Activated T-cell treated with anti-CD3 and anti-CD28 coated beads, Interleukin-2, amount 50 U/mL, for 24 hours (primary cell): ENCODE measurements at places on chromosomes 12 and 14.

DNA sequence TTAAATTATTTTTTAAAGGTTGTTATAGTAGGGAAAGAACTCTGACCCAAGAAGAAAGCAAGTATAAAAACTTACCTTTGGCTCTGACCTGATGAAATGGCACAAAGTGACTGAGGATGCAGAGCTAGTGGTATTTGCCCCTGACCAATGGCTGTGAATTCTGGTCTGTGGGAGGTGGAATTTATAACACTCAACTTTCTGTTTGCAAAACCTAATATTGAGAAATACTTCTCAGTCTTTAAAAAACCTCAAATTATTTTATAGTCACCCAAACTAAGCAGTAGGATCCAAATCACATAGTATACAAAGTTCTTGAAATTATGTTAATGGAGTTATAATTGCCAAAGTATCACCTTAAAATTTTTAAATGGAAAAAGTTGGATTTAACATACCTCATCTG, at the start of gene EPYC:
Gene EPYC, minus strand, starts transcription at position 101 of the 400 bp plus-strand sequence. CDS start 2,407 bp downstream, outside the sequence.
- no peak within 1 kb of the TSS for H3K27ac ChIP-seq
- no peak for DNase-seq
- no peaks in the 10 kb centered on the region for H3K27me3 ChIP-seq
- H3K4me1 ChIP-seq, result peaks cover 16% of the 10 kb centered on the region
- no peaks in the 10 kb centered on the region for H3K36me3 ChIP-seq

GRCh38 chr12:105289114-105289904, 41.2 kb upstream of the C12orf75 start:
- no peaks in the 10 kb centered on the region for H3K4me1 ChIP-seq
- H3K36me3 ChIP-seq, result no peaks in the 10 kb centered on the region
- H3K27ac ChIP-seq, result no peak overlapping the region
- H3K27me3 ChIP-seq, result peaks cover 8% of the 10 kb centered on the region
- no peak overlapping the region for H3K4me3 ChIP-seq
- no peak for DNase-seq

GRCh38 chr12:122054842-122055520, 23.6 kb upstream of the MLXIP start:
- H3K27me3 ChIP-seq, result no peaks in the 10 kb centered on the region
- H3K27ac ChIP-seq, result no peak overlapping the region
- peaks cover 4% of the 10 kb centered on the region for H3K4me1 ChIP-seq
- DNase-seq, result no peak
- peaks cover 13% of the 10 kb centered on the region for H3K36me3 ChIP-seq

DNA sequence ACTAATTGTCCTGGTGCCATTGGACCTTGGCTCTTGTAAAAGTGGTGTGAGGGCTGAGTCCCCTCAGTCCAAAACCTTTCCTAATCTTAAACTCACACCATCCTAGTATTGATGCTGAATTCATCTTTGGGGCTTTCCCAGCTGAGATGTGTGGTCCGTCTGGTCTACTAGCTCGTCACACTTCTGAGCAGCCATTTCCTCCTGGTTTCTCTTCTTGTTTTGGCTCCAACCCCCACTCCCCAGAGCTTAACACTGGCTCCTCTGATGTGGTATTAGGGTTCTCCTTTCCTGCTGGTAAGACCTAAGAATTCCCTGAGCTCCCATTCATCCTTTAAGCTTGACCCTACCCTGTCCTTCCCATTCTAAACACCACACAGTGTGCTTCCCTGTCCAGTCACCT, 900.6 kb downstream of the VRK1 start:
- peak overlapping the region; percentile 88 for H3K27ac ChIP-seq
- H3K27me3 ChIP-seq, result no peaks in the 10 kb centered on the region
- DNase-seq, result no peak
- H3K4me1 ChIP-seq, result peaks cover 38% of the 10 kb centered on the region
- H3K4me3 ChIP-seq, result no peak overlapping the region

DNA sequence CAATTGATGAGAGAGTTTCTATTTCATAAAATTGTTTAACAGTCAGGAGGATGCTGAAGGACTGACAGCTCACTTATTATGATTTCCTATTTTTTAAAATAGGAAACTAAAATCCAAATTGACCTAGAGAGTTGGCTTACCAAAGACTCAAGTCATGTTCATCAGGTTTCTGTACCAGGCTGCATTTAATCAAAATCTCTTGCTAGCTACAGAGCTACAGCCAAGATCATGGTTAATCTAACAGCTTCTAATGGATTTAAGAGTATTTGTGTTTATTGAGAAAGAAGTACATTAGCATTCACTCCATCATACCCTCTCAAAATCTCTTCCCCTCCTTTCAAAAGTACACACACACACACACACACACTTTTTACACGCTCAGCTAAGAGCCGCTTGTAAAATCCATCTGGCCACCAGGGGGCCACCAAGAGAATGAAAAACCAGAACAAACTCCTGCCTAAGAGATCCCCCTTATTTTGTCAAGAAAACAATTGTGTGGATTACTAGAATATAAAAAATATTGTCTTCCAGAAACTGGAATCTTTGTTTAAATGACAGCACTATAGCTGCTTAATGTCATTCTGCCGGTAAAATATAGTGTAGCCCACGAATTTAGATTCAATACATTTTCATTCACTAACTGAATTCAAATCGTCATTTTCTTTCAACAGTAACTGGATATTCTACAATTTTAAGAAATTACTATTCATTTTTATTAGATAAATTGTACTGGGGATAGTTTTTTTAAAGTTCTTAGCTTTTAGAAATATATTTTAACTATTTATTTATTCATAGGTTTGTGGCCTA, 334.0 kb downstream of the BTG1 start:
- H3K27ac ChIP-seq, result no peak overlapping the region
- H3K4me1 ChIP-seq, result peaks cover 18% of the 10 kb centered on the region
- H3K27me3 ChIP-seq, result no peaks in the 10 kb centered on the region
- H3K4me3 ChIP-seq, result no peak overlapping the region

- peaks cover 50% of the 10 kb centered on the region for H3K4me1 ChIP-seq
- H3K27me3 ChIP-seq, result no peaks in the 10 kb centered on the region
- H3K27ac ChIP-seq, result no peak overlapping the region
- H3K36me3 ChIP-seq, result peaks cover 16% of the 10 kb centered on the region
- H3K4me3 ChIP-seq, result no peak overlapping the region
Measured at GRCh38 chr12:26734510-26735248, 98.3 kb downstream of the ITPR2 start.

DNA sequence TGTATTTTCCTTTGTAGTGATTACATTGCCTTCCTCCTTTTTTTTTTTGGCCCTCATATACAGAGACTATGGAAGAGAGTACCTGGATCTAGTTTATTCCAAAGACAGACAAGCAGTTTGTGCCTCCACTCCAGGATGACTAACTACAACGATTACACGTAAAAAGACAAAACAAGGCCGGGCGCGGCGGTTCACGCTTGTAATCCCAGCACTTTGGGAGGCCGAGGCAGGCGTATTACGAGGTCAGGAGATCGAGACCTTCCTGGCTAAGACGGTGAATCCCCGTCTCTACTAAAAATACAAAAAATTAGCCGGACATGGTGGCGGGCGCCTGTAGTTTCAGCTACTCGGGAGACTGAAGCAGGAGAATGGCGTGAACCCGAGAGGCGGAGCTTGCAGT, 2.2 kb downstream of the CERS5 start:
- DNase-seq, result no peak
- H3K4me1 ChIP-seq, result peaks cover 43% of the 10 kb centered on the region
- H3K27me3 ChIP-seq, result no peaks in the 10 kb centered on the region

DNA sequence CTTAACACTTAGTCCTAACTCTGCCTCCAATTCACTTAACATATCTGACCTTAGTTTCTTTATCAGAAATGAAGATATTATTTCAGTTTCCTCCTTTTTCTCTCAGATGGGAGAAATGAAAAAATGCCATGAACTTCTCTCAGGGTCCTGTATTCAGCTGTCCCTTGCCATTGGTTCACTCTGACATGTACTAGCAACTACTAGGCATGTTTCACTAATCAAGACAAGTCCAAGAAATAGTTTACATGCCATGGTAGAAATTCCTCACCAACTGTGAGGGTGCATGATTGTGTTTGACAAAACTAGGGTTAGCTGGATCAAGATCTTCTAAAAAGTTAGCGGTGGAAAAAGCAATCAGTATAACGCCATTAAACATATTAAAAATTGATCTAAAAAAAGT, 7.0 kb upstream of the ATXN7L3B start:
- peaks cover 2% of the 10 kb centered on the region for H3K4me1 ChIP-seq
- H3K27ac ChIP-seq, result no peak overlapping the region
- DNase-seq, result no peak
- peaks cover 8% of the 10 kb centered on the region for H3K27me3 ChIP-seq
- H3K36me3 ChIP-seq, result no peaks in the 10 kb centered on the region
- no peak overlapping the region for H3K4me3 ChIP-seq

- peaks cover 24% of the 10 kb centered on the region for H3K4me1 ChIP-seq
- H3K36me3 ChIP-seq, result peaks cover 27% of the 10 kb centered on the region
- DNase-seq, result no peak
Measured at GRCh38 chr14:53124786-53125185, 28.3 kb downstream of the DDHD1 start.

GRCh38 chr12:53991077-53991460, 6.1 kb downstream of the HOXC10 start:
- H3K4me3 ChIP-seq, result no peak overlapping the region
- H3K27me3 ChIP-seq, result peaks cover 100% of the 10 kb centered on the region
- H3K27ac ChIP-seq, result no peak overlapping the region
- no peak for DNase-seq
- no peaks in the 10 kb centered on the region for H3K36me3 ChIP-seq

DNA sequence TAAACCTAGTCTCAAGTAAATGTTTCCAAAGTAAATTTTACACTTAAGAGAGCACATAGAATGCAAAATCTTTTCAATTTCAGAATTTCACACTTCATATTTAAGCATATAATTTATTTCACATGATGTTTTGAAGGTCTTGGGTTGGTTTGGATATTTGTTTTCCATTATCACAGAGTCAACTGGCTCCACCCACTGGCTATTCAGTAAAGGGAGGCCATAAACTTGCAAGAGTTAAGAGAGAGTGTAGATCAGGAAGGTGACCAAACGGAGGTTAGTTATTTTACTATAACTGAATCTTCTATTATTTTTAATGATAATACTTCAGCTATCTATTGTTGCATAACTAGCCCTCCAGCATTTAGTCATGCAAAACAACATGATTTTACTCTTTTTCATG, 6.2 kb upstream of the CPNE8 start:
- H3K4me1 ChIP-seq, result peaks cover 6% of the 10 kb centered on the region
- H3K36me3 ChIP-seq, result no peaks in the 10 kb centered on the region
- no peak overlapping the region for H3K4me3 ChIP-seq

DNA sequence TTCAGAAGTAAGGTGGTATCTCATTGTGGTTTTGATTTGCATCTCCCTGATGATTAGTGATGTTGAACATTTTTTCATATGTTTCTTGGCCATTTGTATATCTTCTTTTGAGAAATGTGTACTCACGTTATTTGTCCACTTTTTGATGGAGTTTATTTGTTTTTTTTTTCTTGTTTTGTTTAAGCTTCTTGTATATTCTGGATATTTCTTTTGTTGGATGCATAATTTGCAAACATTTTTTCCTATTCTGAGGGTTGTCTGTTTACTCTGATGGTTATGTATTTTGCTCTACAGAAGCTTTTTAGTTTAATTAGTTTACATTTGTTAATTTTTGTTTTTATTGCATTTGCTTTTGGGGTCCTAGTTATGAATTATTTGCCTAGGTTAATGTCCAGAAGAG, 927.4 kb upstream of the LRFN5 start:
- H3K27me3 ChIP-seq, result no peaks in the 10 kb centered on the region
- no peaks in the 10 kb centered on the region for H3K36me3 ChIP-seq
- no peak for DNase-seq
- H3K27ac ChIP-seq, result no peak overlapping the region
- no peak overlapping the region for H3K4me3 ChIP-seq

GRCh38 chr12:123057513-123058265, 77.2 kb downstream of the ARL6IP4 start:
- peaks cover 5% of the 10 kb centered on the region for H3K36me3 ChIP-seq
- DNase-seq, result no peak
- H3K27ac ChIP-seq, result no peak overlapping the region
- peaks cover 13% of the 10 kb centered on the region for H3K4me1 ChIP-seq
- H3K4me3 ChIP-seq, result no peak overlapping the region

DNA sequence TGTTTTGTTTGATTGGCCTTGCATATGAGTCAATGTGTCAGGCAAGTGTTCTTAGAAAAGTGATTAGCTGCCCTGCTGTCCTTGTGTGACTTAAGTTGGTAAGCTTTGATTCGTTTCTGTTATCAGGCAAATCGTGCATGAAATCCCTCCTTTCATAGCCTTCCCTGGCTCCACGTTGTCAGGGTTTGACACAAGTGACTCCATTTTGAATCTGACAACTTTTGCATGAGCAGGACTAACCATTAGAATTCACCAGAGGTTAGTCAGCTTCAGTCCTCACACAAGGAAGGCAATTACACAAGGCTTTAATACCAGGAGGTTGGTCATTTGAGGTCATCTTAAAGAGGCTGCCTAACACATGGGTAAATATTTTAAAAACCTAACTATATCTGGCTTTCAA, 68.2 kb downstream of the GPATCH2L start:
- no peaks in the 10 kb centered on the region for H3K4me1 ChIP-seq
- H3K27ac ChIP-seq, result no peak overlapping the region
- no peak overlapping the region for H3K4me3 ChIP-seq
- H3K27me3 ChIP-seq, result no peaks in the 10 kb centered on the region

GRCh38 chr12:79988368-79988767, 53.5 kb upstream of the PPP1R12A start:
- H3K4me3 ChIP-seq, result no peak overlapping the region
- peaks cover 2% of the 10 kb centered on the region for H3K4me1 ChIP-seq

- H3K27ac ChIP-seq, result no peak overlapping the region
- DNase-seq, result no peak
- no peaks in the 10 kb centered on the region for H3K27me3 ChIP-seq
- no peaks in the 10 kb centered on the region for H3K36me3 ChIP-seq
- H3K4me3 ChIP-seq, result no peak overlapping the region
Measured at GRCh38 chr14:84555493-84555892, 974.5 kb upstream of the FLRT2 start.

GRCh38 chr14:71891970-71892369, 40.3 kb upstream of the RGS6 start:
- peaks cover 23% of the 10 kb centered on the region for H3K27me3 ChIP-seq
- H3K27ac ChIP-seq, result no peak overlapping the region
- H3K4me3 ChIP-seq, result no peak overlapping the region
- DNase-seq, result no peak

GRCh38 chr14:103164006-103164405, 40.7 kb downstream of the TNFAIP2 start:
- H3K4me3 ChIP-seq, result no peak overlapping the region
- no peak for DNase-seq
- no peaks in the 10 kb centered on the region for H3K36me3 ChIP-seq
- peaks cover 5% of the 10 kb centered on the region for H3K4me1 ChIP-seq
- H3K27ac ChIP-seq, result no peak overlapping the region
- peaks cover 4% of the 10 kb centered on the region for H3K27me3 ChIP-seq

DNA sequence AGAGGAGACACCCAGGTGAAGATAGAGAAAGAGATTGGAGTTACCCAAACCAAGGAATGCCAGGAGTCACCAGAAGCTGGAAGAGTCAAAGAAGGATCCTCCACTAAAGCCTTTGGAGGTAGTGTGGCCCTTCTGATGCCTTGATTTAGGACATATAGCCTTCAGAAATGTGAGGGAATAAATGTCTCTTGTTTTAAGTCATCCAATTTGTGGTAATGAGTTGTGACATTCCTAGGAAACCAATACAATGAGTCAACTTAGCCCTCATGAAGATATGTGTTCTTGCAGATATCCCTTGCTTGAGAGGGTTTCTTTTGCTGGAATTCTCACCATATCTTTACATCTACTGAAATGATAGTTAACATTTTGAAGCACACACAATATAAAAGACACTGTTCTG, 58.8 kb downstream of the CCER1 start:
- no peak overlapping the region for H3K4me3 ChIP-seq
- no peak for DNase-seq
- no peaks in the 10 kb centered on the region for H3K36me3 ChIP-seq
- no peaks in the 10 kb centered on the region for H3K4me1 ChIP-seq
- H3K27ac ChIP-seq, result no peak overlapping the region
